Stimulated activated CD8-positive, alpha-beta memory T cell treated with anti-CD3 and anti-CD28 coated beads, Interleukin-15, amount 100 ng/mL, for 24 hours (primary cell): ENCODE measurements at places on chromosomes 5 and 9.

DNA sequence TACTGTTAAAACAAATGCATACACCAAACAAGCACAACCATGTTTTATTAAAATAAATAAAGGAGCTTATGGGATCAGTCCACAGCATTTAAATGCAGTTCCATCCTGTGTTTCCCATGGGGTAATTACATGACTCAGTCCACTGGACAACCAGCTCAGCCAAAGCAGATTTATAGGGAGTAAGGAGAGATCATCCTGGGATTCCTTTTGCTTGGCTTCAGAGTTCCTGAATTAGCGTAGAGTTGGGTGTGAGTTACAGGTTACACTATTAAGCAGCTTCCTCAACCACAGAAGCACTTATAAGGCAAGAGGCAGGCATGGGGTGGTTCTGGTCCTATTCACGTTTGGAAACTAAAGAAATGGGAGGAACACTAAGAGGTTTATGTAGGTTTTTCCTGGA is 381.1 kb upstream of the ACTBL2 start:
- DNase-seq, result no peak

DNA sequence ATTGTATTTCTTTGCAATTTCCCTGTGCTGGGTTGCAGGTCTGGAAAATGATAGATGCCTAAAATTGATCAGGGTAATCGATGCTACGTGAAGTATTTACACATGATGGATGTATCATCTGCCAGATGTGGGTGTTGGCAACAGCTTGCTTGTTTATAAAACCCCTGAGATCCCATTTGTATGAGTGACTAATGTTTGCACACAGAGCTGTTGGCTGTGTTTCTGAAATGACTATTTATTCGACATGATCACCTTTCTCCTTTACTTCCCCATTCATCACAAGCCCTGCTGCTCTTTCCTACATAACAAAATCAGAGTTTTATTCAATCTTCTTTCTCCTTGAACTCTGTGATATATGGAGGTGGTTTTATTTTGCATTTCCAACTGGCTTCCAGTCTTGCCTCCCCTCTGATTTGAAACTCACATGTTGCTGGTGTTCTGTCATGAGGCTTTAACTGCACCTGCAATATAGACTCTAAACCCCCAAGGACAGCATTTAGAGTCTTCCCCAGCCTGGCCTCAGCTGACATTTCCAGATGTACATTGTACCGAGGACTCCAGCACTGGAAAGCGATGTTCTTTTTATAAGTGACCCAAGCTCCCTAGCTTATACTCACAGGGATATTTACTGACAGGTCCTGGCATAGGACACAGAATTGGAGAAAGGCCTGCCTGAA is 50.7 kb upstream of the SHB start:
- no peak for DNase-seq

DNA sequence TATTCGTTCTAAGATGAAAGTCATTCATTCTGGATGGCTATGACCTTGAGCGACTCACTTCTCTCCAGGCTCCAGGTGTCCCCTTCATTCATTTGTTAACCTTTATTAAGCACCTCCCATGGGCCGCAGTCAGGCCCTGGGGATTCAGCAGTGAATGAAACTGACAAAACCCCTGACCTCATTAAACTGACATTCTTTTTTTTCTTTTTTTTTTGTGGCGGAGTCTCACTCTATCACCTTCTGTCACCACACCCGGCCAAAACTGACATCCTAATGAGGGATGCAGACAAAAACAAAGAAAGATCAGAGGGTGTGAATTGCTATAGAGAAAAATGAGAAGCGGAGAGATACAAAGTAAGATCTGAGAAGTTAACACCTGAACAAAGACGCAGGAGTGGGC is 16.5 kb upstream of the ODF2 start:
- DNase-seq, result no peak

GRCh38 chr9:128689820-128690683 is 1.0 kb downstream of the SET start:
- no peak for DNase-seq

DNA sequence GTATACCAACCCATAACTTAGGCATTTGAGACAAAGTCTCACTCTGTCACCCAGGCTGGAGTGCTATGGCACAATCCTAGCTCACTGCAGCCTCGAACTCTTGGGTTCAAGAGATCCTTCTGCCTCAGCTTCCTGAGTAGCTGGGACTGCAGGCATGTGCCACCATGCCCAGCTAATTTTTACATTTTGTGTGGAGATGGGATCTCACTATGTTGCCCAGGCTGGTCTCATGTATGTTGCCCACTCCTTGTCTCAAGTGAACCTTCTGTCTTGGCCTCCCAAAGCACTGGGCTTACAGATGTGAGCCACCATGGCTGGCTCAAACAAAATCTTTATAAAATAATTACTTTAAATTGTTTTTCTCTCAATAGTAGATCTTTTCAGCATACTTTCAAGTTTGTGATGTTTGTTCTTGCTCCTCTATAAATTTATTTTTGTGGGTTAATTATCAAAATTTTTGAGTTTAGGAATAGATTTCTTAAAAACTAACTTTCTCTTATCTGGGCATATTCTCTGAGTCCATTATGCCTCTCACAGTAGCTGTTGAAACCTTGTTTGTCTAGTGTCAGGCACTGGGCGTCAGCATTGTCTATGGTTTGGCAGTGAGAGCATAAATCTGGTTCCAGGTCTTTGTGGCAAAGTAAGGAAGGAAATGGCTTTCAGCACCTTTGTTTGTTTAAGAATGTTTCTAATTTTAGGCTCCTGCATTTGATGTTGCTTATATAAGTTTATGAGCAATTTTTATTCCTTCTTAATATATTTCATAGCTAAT is 38.7 kb downstream of the NLN start:
- no peak for DNase-seq

- no peak for DNase-seq
Observed at GRCh38 chr9:8489835-8490234, 690.3 kb upstream of the DMAC1 start.

GRCh38 chr9:133489253-133490190 is 10.6 kb upstream of the SLC2A6 start:
- no peak for DNase-seq

GRCh38 chr9:135130207-135130976 is 42.9 kb downstream of the OLFM1 start:
- no peak for DNase-seq

- no peak for DNase-seq
Observed at GRCh38 chr5:60489856-60490255, 210.1 kb downstream of the DEPDC1B start.

DNA sequence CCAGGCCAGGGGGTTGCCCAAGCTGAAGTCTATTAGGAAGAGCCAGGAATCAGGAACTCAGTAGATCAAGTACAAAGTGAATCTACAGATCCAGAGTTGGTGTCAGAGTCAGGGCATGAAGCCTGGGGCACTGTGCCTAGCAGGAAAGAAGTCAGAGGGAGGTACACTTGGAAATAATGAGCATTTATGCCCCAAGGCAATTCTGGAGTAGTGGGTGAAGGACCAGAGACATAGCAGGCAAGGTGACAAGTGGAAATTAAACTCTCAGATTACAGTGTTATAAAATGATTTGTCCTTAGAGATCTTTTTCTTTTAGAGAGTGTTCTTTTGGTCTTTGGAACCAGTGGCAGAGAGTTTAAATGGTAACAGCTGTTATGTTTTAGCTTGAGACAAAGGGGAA is 138.0 kb downstream of the ADAMTSL1 start:
- no peak for DNase-seq

- no peak for DNase-seq
Observed at GRCh38 chr5:26894719-26895263, 143.6 kb downstream of the CDH9 start.

DNA sequence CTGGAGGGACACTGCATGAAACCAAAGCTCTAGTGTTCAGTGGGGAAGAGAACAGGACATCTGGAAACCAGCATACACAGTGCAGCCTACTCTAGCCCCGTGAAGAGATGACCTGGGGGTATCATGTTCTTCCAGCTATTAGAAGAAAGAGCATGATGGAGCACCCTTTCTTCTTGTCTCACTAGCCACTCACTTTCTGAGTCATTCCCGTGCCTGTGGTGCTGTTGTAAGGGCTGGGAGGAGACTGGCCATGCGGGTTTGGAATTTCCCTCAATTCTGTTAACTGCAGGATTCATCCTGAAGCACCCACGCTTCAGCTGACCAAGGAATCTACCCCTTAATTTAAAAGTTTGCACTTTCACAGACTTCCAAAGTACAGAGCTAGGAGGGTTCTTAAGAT is 137.0 kb downstream of the COL23A1 start:
- DNase-seq, result no peak

- no peak for DNase-seq
Observed at GRCh38 chr9:133981589-133981957, 10.6 kb downstream of the VAV2 start.

- no peak for DNase-seq
Observed at GRCh38 chr9:95763983-95764382, 111.5 kb upstream of the ERCC6L2 start.

- no peak for DNase-seq
Observed at GRCh38 chr9:35311891-35312639, 150.3 kb downstream of the UNC13B start.

GRCh38 chr9:34463098-34463900 is 4.7 kb downstream of the DNAI1 start:
- peak; percentile 7 for DNase-seq

DNA sequence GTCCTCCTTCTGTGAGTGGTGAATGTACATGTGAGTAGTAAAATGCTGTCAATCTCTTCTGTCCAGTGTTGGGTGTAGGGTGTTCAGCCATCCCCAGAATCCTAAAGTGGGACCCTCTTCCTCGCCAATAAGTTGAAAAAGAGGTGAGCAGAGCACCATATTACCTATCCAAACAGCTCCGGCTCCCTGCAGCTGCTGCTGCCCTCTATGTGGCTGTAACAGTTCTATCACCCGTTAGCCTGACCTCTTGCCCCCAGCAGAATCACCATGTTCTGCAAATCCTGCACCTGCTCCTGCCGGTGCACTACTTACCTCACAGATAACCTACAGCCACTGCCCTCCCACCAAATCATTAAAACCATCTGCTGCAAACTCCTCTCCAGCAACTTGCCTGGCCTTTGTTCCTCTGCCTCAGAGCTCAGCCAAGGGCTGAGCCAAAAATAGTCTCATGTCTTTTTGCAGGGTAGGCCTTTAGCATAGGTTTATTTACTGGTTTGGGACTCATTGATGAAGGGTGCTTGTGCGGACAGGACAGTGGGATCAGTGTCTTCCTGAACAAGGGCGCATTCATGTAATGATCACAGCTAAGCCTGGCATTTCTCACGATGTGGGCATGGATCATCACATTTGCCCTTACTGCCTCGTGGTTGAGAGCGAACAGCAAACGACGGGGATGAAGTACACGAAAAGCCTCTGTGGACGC is 49.6 kb upstream of the CCL21 start:
- DNase-seq, result no peak

DNA sequence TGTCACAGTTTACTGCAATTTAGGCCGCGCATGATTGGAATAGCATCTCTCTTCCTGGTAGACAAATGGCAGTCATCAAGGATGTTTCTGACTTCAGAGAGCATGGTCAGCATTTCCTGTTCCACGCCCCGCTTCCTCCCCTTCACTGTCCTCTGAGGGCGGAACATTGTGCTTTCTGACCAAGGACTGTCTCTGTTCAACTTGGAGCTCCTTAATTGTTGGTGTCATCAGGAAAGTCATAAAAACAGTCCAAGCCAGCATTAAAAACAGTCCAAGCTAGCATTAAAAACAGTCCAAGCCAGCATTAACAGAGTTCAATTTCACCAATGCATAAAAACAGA is 301.3 kb upstream of the IRX4 start:
- DNase-seq, result no peak

DNA sequence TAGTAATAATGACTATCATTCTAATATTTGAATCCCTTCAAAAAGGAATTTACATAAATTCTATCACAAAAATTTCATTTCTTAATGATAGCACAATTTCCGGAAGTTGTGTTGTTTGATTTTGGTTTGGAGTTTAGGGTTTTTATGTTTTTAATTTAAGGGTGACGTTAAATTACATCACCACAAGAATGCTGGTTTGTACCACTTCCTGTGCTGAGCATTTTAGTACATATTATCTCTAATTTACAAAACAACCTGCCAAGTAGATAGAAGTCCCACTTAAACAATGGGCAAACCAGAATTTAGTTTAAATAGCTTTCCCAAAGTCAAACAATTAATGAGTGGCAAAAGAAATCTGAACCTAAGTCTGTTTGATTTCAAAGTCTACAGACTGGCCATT is 63.4 kb downstream of the DENND1A start:
- DNase-seq, result no peak

DNA sequence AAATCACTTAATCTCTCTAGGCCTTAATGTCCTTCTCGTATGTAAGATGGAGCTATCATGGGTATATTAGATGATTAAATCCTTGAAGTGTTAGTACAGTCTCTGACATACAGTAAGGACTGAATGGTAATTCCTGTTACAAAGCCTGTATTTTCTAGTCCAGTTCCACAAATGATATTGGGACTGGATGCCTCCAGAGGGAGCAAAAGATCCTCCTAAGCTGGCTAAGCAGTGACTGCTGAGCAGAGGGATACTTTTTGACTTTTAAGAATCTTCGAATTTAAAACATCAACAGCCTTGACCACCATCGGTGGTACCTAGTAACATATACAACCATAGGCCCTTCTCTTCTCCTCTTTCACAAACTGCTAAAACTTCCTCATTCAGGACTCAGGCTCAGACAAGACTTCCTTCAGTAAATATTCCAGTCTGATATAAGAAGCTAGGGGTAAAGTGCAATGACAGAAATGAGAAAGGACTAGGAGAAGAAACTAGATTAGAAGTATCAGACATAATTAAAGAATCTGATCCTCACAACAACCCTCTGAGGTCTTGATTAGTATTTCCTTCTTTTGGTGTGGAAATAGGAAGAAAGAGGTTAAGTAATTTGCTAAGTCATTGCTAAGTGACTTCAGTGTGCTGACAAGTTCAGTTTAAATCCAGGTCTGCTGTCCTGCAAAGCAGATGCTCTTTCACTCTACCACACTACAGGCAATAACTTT is 13.9 kb downstream of the PTAR1 start:
- no peak for DNase-seq

GRCh38 chr5:180540050-180540694 is 46.0 kb downstream of the CNOT6 start:
- DNase-seq, result no peak

DNA sequence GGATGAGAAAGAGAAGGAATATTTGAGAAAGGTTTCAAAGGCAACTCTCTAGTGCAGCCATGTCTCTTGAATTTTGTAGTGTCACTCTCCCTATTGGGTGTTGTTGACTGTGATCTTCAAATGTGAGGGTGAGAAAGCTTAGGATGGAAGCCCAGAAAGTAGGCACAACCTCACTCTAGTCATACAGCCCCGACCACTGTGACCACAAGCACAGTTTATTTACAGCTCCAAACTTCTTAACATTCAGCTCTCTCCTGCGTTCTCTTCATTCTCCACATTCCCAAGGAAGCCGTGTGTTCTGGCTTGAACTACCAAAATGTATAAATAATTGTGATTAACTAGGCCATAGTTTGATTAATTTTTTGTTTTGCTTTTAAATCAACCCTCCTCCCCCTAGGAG is 542.9 kb downstream of the LRRC70 start:
- DNase-seq, result no peak
